NCI-H1417 treated with DMSO at 0.1 percent for 48 hours (cell line): ENCODE measurements at places on chromosomes 2 and 18.

- no peak for DNase-seq
Observed at GRCh38 chr2:194610297-194610696, 1046.7 kb upstream of the SLC39A10 start.

- no peak for DNase-seq
Observed at GRCh38 chr2:98188351-98189046, 101.5 kb downstream of the VWA3B start.

GRCh38 chr18:4587204-4587603 lies 132.1 kb upstream of the DLGAP1 start:
- no peak for DNase-seq

DNA sequence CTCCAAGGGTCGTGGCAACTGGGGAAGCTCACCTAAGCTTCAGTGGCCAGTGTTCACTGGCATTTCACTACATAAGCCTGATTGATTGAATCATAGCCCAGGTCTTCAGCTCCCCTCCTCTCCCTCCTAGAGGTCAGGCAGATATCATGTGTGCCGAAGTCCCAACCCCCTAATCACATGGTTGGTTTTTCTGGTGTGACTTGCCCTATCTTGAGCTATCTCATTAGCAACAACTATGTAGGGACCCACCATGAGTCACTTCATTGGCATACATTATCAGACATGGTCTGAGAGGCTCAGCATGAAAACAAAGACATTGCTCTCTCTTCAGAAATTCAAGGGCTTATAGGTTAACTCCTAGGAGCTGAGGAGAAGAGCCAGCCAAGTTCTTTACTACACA lies 76.8 kb downstream of the LYPD1 start:
- no peak for DNase-seq

- peak; percentile 93 for DNase-seq
Observed at GRCh38 chr2:180715044-180715443, 265.4 kb upstream of the UBE2E3 start.
